NCI-H526 treated with DMSO at 0.1 percent for 48 hours (cell line): ENCODE measurements at places on chromosomes 6 and 20.

GRCh38 chr6:12186528-12186927 lies 103.6 kb upstream of the EDN1 start:
- DNase-seq, result no peak

DNA sequence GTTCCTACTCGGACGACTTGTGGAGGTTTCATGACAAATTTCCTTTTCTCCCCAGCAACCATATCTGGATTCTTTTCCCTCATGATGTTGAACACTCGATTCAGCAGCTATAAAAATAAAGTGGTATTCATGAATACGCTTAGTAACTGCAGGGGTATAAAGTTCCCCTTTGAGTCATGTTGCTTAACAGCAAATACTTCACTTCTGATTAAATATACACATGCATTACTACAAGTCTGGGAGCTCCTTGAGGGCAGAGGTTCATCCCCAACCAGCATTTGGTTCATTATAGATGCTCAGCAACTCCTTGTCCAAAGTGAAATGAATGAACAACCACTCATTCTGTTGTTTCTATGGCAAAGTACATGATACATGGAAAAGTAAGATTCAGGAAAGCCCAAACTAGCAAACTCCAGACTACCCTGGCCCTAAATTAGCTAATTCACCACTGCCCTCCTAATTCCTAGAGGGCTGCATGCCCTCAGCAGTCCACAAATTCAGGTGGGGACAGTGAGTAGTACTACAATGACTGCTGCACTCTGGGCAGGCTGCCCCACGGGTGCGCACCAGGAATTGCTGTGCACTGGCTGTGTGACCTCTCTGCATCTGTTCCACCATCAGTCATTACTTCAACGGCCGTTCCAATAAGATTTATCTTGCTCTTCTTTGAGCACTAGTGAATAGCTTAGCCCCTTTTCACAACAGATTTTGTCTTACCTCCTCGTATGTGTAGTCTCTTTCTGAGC lies 15.2 kb downstream of the EIF2S2 start:
- no peak for DNase-seq

- peak; percentile 37 for DNase-seq
Measured at GRCh38 chr6:1940381-1940780, 305.0 kb downstream of the GMDS start.

- DNase-seq, result no peak
Measured at GRCh38 chr20:1462001-1462400, 4.6 kb downstream of the NSFL1C start.

- DNase-seq, result no peak
Measured at GRCh38 chr6:110284855-110285254, 73.3 kb downstream of the METTL24 start.

- DNase-seq, result no peak
Measured at GRCh38 chr6:140049251-140049650, 674.8 kb upstream of the CITED2 start.

DNA sequence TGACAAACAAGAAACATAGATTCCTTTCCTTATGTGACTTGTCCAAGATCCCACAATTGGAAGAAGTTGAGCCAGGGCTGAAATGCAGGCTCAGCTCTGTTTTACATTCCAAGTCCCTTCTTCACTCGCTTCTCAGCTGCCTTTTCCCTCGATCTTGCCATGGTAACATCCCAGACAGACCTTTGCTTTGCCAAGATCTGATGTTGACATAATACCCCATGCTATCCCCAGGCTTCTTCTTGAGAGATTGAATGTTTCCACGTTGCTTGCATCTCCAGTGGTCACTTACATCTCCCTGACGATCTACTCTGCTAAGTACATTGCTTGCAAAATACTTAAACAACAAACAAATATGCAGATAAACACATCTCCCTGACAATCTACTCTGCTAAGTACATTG lies 63.5 kb downstream of the TBXT start:
- DNase-seq, result no peak

GRCh38 chr20:49698477-49698876 lies 15.2 kb downstream of the B4GALT5 start:
- DNase-seq, result no peak

- no peak for DNase-seq
Measured at GRCh38 chr6:148287623-148288333, 54.9 kb upstream of the SASH1 start.

DNA sequence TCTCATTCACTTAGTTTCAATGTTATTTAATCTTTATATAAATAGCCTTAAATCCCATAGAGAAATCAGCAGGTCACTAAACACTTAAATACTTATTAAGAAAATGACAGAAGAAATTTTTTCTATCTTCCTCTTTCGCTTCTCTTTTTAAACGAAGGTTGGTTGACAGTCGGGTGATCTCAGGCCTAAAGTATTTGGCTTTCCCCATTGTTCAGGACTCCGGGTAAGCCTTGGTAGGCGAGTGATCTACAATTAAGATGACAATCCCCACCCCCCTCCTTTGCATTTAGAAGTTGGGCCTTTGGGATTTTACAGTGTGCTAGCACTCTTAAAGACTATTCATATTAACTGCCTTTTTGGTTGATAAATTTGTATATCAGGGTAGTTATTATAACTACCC lies 19.7 kb upstream of the UTRN start:
- no peak for DNase-seq

- DNase-seq, result no peak
Measured at GRCh38 chr6:34241351-34242215, 4.9 kb downstream of the HMGA1 start.

DNA sequence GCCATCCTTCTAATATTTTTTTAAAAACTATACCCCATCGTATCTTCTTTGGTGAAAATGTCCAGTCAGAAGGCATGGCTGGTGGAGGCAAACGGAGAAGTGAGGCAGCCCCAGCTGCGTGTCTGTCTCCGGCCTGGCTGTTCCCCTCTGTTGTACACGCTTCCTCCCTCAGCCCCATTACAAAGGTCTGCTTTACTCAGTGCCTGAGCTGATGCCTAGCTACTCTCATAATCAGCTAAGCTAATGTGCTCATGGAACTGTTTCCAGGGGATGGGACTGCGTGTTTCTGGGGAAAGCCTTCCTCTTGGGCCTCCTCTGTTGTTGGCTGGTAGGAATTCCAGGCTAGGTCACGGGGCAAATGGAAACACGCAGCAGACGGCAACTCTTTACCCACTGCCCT lies 67.3 kb downstream of the PPP1R3G start:
- no peak for DNase-seq

DNA sequence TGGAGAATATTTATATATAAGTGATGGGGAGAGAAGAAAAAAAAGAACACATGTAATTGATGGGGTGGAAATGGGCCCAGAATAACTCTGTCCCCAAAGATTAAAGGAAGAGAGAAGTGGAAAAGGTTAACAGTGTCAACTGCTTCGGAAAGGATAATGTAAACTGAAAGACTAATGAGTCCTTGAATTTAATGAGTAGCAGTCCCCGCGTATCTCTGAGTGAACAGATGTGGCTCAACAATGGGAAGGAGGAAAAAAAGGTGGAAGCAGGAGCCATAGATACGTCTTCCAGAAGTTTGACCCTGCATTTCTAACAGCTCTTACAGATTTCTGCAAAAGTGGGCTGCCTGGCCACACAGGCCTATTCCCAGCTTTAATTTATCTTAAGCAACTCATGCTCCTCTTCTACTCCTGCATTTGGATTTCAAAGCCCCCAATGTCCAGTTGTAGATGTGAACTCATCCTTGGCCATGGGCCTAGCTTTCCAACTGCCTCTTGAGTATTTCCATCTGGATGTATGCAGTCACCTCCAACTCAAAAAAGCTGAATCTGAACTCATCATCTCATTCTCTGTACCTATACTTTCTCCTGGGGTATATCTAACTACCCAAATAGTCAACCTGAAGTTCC lies 61.3 kb downstream of the DST start:
- DNase-seq, result no peak

DNA sequence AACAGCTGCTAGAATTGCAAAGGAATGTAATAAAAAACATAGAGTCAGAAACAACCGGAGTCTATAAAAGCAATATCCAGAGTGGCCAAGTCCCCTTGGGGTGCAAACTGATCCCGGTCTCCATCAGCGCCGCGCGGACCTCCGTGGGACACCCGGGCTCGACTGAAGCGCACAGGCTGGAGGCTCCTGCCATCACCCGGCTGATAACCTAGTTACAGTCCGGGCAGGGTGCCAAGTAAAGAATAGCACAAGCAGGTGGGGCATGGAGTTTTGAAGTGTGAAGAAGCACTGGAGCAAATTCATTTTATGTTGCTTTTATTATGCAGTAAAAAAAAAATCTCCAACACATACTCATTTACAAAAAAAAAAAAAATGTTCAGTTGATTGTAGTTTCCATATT lies 205.1 kb upstream of the GMDS start:
- DNase-seq, result peak; percentile 26

- DNase-seq, result no peak
Measured at GRCh38 chr6:139291813-139292619, at the start of gene TXLNB. TXLNB (minus strand) TSS chr6:139291998; CDS start chr6:139288899, 3,099 bp downstream.

- no peak for DNase-seq
Measured at GRCh38 chr20:8809107-8809953, 259.6 kb upstream of the PLCB4 start.

DNA sequence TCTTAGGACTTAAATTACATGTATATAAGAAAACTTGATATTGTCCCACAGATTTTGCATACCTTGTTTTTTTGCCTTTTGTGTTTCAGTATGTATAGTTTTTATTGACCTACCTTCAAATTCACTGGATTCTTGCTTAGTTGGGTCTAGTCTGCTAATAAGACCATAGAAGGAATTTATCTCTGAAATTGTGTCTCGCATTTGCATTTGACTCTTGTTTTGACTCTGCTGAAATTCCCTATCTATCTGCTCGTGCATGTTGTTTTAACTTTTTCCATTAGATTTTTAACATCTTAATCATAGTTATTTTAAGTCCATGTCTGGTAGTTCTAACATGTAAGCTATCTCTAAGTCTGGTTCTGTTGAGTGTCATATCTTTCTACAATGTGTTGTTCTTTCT lies 163.9 kb downstream of the SCP2D1 start:
- DNase-seq, result no peak

DNA sequence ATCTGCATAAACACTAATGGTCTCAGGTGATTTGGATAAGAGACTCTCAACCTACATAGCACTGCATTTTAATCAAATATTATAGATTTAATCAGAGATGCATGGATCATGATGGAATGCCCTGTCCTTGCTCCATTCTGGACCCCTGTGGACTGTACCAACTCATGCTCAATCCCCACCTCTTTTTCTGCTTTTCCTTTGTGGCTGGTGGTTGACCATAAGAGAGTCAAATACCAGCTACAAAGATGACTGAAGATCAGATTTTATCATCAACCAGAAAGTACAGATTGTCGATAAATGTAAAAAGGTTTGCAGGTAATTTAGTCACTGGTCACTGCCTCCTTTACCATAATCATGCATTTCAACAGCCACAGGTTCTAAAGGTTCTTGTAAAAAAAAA lies 116.2 kb downstream of the ME1 start:
- no peak for DNase-seq

DNA sequence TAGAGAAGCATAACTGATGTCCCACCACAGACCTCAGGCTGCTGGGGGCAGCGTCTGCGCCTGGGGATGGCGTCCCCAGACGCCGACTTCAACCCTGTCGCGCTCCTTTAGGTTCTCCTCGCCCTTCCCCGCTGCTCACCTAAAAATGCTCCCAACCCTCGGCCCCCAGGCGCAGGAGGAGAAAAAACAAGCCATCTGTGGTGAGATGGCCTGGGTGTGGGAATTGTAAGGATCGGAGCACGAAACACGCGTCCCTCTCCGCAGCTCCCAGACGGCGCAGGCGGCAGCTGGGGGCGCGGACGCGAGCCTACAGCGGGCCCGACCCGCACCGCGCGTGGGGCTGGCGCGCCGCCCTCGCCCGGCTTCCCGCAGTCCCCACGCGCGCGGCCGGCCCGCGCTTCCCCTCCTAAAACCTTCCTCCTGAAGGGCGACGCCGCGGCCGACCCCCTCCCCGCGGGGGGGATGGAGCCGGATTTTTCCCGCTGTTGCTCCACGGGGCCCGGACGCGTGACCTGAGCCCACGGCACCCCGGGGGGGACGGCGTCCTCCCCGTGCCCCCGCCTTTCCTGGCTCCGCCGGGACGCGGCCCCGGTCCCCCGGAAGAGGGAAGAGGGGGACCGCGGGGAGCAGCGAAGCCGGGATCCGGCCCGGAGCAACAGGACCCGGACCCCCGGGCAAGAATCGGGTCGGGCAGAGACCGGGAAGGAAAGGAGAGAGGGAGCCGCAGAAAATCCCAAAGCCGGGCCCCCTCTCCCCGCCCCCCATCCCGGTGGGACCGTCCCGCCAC lies 611 bp downstream of the EPB41L2 start:
- DNase-seq, result no peak

DNA sequence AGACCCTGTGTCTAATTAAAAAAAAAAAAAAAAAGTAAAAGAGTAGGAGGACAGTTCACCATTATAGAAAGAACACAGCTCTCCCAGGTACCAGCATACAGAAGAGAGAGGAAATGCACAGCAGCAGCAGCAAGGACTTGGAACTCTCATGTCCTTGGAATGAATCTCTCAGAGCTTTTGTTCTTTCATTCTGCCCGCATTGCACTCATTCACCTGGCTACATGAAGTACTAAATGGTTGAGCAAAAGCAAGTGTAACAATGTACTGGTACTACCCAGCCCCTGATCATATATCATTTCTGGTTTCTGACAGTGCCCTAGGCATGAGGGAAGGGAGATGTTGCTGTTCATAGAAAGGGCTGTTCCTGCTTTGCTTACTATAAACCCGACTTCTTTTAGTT lies 12.1 kb upstream of the BTN3A3 start:
- no peak for DNase-seq

- no peak for DNase-seq
Measured at GRCh38 chr6:13307508-13307995, 20.8 kb downstream of the TBC1D7 start.

DNA sequence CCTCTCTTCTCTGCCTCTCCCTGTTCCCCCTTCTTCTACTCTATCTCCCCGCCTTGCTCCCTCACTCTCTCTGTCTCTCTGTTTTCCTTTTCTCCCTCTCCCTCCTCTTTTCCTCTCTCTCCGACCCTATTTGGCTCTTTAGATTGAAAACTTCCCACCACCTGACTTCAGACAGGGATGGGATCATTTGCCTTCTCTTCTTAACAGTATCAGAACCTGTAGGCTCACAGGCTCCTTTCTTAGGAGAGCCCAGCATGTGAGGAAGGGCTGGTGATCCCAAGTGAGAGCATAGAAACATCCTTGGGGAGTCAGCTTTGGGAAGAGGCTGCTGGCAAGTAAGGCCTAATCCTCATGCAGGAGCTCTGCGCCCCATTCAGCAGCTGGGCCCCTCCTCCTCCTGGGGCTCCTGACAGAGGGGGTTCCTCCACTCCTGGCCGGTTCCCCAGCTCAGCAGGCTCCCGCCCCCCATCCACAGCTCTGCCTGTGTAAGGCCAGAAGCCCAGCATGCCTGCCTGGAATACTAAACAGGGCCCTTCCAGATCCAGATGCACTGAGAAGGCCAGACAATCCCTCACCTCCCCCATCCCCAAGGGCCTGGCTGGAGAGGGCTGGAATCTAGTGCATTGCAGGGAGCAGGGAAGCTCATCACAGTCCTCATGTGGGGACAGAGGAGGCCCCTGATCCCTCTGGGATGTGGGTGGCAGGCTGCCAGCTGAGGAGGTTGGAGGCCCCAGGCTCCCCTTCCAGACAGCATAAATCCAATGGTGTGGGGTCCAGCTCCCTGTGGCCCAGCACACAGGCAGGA lies 93.4 kb downstream of the PTPRT start:
- no peak for DNase-seq
